ENCODE measurements at places on chromosomes 1 and 21.
A peak's percentile ranks its signal among the peaks of the same experiment; 100 is the strongest.

DNA sequence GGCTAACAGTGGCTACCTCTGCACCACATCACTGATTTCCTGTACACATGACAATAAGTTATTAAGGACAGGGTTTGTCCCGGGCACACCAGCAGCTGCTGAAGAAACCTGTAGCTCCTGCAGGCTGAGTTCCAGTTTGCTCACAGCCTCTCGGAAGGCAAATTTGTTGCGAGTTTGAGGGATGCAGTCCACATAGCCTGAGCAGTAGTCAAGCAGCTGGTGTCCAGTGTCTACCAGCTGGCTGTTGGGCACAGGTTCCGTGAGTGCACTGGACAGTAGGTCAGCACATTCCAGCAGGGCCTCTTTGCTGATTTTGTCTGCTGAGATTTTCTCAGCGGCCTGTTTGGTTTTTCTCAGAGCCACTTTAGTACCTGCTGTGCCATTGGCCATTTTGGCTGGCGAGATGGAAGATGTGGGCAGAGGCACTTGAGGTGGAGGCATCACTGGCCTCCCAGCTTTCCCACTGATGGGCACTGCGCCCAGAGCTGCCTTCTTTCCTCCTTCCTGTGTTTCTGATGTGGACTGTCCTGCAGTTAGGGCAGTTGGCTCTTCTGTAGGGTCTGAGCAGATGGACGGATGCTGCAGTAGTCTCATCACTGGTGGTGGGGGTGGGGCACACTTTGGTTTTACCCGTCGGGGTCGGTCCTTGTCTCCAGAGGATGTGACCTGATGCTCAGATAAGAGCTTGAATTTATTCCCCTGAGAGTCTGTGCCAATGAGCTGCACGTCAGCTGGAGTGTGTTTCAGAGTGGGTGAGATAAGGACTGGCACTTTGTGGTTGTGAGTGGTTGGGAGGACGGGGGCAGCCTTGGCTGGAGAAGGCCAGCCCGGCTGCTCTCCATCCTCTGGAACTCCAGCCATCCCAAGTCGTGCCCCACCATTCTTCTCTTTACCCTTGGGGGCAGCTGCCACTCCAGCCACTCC is 26.1 kb downstream of the TOR3A start:
- no peak for DNase-seq

DNA sequence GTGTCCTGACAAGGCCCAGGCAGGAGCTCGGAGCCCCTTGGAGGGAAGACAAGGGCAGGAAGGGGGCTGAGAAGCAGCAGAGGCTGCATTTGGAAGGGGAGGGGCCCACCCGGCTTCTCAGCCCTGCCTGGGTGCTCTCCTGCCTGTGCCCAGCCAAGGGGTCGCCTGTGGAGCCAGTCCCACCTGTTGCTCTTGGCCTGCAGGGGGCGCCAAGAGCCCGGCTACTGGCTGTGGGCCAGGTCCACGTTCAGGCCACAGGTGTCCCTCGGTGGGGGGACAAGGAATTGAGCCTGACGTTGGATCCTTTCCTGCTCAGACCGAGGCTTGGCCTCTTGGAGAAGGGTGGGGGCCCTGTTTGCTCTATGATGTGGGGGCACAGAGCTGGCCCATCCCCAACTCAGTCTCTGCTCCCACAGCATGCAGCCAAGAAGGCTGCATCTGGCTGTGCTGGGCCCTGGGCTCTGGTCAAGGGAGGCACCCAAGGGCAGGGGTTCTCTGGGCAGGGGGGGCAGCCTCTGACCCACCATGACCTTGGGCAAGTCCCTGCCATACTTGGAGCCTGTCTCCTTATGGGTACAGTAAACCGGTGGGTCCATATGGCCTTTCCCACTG is 10.9 kb downstream of the WNT4 start:
- DNase-seq, result peak; percentile 40

GRCh38 chr1:203424861-203425662 is 50.5 kb upstream of the PRELP start:
- DNase-seq, result no peak

GRCh38 chr1:78090472-78091133 is 44.8 kb downstream of the GIPC2 start:
- no peak for DNase-seq

DNA sequence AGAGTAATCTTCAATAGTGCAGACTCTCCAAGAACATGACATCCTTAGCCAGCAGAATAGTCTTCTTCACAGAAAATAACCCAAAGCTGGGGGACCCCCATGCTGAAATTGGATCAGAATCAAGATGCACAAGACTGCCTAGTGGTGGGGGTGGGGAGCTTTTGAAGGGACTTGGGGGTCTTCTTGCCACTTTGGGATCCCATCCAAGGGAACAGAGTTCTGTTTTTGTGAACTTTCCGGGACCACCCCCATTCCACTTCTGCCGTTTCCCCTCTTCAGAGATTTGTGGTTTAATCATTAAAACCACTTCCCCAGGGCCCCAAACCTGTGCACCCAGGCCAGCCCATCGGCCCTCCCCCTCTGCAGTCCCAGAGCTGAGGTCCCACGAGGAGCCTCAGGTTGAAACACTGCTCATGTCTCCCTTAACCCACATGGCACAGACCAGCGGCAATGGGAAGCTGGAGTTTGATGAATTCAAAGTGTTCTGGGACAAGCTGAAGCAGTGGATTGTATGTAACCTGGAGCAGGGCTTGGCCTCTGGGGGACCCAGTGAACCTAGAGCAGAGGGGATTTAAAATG is 44.9 kb downstream of the CAPN9 start:
- DNase-seq, result no peak

GRCh38 chr1:172383536-172383935 is 36.9 kb upstream of the C1orf105 start:
- no peak for DNase-seq

- DNase-seq, result no peak
Measured at GRCh38 chr1:109877776-109878175, 32.9 kb upstream of the CSF1 start.

- no peak for DNase-seq
Measured at GRCh38 chr1:193418745-193419058, 232.3 kb upstream of the B3GALT2 start.

- peak; percentile 6 for DNase-seq
Measured at GRCh38 chr1:161486806-161487741, 18.2 kb upstream of the FCGR2A start.

DNA sequence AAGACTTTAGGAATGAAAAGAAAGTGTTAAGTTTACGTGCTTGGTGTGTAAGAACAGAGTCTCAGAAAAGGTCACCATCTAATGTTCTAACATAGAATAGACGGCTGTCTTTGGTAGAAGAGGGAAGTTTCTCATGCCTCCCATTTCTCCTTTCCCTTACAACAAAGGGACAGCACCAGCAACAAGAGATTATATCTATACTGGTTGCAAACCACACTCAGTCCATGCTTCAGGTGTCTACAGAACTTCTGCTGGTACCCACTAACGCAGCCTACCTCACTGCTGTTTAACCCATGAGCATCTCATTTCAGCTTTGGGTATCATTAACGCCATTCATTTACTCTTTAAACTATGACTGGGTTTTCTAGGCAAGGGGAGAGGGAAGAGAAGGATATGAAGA is 9.2 kb upstream of the ITPKB start:
- DNase-seq, result no peak

DNA sequence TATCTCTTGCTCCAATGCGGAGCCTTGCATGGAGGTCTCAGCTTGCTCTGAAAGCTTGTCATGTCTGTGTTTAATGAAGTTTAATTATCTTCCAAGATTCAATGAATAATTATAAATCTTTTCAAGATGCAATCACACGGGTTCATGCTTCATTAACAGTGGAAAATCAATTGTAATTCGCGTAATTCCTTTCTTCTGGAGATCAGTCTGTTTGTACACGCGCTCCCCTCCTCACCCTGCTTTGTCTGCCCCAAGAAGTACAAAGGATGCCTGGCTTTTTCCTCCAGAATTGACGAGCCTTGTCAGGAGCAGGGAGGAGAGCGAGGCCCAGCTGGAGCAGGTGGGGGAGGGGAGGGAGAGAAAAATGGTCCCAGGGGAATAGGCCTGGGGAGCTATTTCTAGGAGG is 65.0 kb upstream of the DISP3 start:
- no peak for DNase-seq

GRCh38 chr1:94745742-94746141 is 74.4 kb upstream of the SLC44A3 start:
- no peak for DNase-seq

DNA sequence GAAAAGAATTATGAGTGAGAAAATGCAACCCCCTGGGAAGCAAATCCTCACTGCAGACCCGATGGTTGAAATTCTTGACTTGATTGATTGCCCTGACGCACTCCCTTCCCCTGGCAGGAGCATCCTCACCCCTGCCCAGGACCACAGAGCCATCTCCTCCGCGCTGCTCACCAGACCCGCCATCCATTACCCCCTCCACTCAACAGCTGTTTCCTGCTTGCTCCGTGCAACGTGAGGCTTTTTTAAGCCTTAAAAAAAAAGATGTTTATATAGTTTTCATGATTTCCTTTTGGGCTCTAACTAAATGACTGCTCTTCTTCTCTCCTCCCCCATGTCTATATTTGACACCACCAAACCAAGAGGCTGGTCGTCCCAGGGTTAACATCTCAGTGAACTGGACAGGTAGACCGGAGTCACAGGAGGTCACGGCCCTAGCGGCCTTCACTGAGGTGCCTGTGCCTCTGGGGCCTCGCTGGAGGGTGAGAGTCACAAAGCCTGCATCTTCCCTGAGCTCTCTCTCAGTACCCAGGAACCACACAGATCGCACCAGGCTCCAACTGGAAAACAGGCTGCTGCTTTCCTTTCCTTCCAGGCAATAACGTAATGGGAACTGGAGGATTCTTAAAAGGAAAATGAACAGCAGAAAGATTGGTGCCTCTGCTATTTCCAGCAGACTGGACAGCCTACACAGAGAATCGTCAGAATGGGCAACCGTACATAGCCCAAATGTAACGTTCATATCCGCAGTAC is 49.8 kb downstream of the ZBTB18 start:
- DNase-seq, result peak; percentile 30

GRCh38 chr1:119914071-119914470 is 17.8 kb upstream of the ADAM30 start:
- no peak for DNase-seq

DNA sequence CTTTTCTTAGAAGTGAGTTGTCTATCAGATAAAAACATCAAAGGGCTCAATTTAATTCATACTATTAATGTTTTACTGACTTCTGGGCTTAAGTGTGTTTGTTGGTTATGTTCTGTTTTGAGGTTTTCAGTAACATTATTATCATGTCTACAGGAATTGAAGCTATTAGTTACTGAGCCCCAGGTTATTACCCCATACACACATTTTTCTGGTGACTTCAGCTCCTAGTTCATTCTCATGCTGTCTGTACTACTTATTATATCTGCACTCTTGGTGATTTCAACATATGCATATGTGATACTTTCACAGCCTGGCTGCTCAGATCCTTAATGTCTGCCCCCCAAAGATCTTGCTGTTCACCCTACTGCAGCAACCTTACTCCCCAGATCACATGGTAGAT is 27.0 kb upstream of the SGIP1 start:
- no peak for DNase-seq

DNA sequence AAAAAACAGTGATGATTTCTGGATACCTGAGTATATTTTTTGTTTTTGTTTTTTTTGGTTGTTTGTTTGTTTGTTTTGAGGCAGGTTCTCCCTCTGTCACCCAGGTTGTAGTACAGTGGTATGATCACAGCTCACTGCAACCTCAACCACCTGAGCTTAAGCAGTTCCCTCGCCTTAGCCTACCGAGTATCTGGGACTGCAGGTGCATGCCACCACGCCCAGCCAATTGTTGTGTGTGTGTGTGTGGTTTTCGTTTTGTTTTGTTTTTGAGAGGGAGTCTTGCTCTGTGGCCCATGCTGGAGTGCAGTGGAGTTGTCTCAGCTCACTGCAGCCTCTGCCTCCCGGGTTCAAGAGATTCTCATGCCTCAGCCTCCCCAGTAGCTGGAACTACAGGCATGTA is 55.3 kb upstream of the RCC1 start:
- DNase-seq, result no peak

GRCh38 chr1:52943876-52944416 is 16.9 kb downstream of the SCP2 start:
- no peak for DNase-seq

GRCh38 chr1:160020196-160020595 is 11.6 kb downstream of the PIGM start:
- no peak for DNase-seq

DNA sequence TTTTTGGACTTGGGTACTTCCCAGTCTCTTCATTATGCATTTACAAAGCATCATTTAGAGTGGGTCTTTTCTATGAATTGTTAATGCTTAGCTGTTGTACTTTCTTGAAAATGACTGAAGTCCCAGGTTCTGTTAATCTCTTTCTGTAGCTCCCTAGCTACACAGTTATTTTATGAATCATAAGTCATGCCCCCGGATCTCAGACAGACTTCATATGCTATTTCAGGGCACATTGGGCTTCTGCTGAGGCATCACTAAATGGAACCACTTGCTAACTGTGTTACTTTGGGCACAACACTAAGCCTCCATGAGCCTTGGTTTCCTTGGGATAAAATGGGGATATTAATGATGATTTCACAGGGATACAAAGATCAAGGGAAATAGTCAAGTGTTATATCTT is 55.5 kb upstream of the RBM15 start:
- no peak for DNase-seq

- no peak for DNase-seq
Measured at GRCh38 chr21:31659286-31659535, 282 bp upstream of the SOD1 start.

DNA sequence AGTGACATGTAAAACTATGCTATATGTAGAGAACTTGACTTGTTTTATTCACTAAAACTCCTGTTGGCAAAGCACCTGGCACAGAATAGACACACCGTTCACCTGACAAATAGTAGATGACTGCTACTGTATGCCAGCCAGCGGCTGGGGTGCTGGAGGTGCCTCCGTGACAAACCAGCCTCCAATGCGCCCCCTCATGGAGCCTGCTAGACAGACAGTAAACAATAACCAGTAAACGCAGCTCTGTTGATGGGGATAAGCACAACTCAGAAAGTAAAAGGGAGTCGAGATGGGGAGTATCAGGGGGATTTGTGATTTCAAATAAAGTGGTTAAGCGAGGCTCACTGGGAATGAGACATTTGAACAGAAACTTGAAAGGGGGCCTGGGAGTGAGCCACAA is 107.2 kb downstream of the PRDM2 start:
- DNase-seq, result no peak

DNA sequence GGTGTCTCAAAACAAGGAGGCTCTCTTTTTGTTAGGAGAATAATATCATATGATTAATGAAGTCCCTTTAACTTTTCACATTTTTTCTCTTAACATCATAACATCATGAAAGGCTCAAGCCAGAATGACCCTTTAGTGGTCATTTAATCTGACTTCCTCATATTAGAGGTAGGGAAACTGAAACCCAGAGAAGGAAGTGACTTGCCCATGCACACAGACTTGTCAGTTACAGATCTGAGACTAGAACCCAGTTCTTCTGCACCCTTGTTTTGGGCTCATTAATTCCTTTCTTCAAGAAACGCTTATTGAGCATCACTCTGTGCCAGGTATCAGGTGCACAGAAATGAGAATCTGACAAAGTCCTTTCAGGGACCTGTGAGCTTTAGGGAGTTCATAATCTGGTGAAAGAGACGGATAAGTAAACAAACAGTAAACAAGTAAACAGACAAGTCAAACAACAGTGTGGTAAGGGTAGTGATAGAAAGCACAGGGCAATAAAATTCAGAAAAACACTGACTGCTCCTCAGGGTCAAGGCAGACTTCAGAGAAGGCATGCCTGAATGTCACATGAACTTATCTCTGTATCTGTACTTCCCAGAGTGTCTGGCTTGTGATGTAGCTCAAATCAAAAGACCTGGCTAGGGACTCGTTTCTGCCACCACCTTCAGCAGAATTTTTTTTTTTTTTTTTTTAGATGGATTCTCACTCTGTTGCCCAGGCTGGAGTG is 38.3 kb upstream of the OSBPL9 start:
- no peak for DNase-seq

- DNase-seq, result no peak
Measured at GRCh38 chr1:67890857-67891256, 57.6 kb upstream of the GNG12 start.
